ENCODE measurements at places on chromosomes 6 and 20. TPM values are rescaled to one million over a fixed set of nuclear protein-coding genes. Genes with fewer than 3 reads are reported as not detected.

GRCh38 chr20:63198606-63199005 lies 17.3 kb downstream of the YTHDF1 start:
- no peak for DNase-seq

Gene POLR1H
- 16.1 TPM for total RNA-seq

Gene GTF3C6
- total RNA-seq: 116 TPM

DNA sequence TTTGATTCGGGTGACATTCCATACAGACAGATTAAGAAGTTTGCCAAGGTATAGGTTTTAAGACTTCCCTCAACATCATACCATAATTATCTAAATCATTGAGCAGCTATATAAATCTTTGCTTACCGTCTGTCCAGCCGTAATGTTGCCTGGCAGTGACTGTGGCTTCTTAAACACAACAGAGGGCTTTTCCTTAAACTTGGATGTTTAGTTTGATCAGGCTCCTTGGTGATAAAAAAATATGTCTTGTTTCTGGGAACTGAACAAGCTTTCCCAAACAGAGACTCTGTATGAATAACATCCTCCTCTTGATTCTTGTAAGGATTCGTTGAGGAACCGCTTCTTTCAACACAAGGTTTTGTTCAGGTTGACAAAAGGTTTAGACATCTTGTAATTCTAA lies 130.9 kb downstream of the QKI start:
- DNase-seq: no peak

GRCh38 chr20:34956751-34957472 lies 1.2 kb downstream of the MYH7B start:
- no peak for DNase-seq

DNA sequence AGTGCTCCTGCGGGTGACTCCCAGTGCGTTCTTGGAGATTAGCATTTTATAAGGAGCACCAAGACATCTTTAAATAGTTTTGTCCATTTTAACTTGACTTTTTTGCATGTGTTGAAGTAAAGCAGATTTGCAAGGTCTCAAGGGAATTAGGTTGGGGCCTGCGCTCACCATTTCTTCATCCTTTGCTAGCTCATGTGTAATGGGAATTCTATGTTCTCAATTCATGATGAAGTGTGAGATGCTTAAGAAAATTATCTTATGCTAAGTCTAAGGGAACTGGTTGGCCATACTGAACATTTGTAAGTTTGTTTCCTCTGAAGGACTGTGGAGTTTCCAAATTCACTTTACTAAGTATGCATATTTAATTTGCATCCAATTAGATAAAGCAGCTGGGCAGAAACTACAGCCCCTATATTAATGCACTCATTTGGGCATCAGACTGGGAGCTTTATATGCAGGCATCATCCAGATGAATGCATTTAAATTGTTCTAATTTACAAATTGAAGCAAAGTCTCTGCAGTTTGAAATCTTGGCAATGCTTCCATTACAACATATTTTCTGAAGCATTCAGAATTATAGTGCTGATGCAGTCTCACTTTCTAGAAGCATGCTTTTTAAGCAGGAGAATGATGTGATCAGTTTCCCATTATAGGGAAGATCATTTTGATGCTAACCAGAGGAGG lies 108.3 kb upstream of the AKAP12 start:
- DNase-seq: no peak

GRCh38 chr6:73955800-73956199 lies 259.8 kb downstream of the CD109 start:
- no peak for DNase-seq

- DNase-seq: peak; percentile 68
Observed at GRCh38 chr20:8901237-8902025, 167.5 kb upstream of the PLCB4 start.

Gene ID4
- total RNA-seq: 3.0 TPM

- no peak for DNase-seq
Observed at GRCh38 chr6:154167126-154167525, 128.1 kb downstream of the OPRM1 start.

- DNase-seq: no peak
Observed at GRCh38 chr6:134722200-134722870, 227.6 kb downstream of the ALDH8A1 start.

Gene ENPP4
- total RNA-seq: 21.3 TPM

GRCh38 chr20:47223896-47224295 lies 132.6 kb downstream of the ZMYND8 start:
- no peak for DNase-seq

Gene KIF25
- not detected for total RNA-seq

DNA sequence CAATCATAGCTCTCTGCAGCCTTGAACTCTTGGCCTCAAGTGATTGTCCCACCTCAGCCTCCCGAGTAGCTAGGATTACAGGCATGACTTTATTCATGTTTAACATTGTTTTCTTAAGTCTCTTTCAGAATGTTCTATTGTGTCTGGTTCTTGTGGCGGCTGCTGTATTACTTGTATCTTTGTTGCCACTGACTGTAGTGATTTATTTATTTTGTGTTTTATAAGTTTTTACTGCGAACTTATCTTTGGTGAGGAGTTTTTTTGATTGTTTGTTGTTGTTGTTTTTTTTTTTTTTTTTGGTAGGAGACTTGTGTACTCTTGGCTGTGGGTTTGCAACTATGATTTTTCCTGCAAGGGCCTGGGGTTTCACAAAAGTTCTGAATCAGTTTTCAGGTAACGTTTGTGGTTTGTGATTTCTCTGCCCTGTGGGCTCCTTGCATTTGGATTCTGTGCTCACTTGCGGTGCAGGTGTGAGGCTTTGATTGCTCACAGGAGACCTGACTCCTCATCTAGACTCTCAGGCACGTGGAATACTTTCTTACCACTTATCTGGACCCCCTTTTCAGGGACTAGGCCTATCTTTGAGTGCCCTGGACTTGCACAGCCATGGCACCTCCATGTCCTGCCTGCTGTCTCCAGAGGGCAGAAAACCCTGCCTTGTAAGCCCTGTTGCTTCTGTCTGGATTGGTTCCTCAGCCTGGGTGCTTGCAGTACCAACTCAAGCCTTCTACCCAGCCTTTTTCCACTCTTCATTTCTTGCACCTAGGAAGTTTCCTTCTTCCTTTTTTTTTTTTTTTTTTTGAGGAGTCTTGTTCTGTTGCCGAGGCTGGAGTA lies 25.2 kb downstream of the KIF25 start:
- no peak for DNase-seq

DNA sequence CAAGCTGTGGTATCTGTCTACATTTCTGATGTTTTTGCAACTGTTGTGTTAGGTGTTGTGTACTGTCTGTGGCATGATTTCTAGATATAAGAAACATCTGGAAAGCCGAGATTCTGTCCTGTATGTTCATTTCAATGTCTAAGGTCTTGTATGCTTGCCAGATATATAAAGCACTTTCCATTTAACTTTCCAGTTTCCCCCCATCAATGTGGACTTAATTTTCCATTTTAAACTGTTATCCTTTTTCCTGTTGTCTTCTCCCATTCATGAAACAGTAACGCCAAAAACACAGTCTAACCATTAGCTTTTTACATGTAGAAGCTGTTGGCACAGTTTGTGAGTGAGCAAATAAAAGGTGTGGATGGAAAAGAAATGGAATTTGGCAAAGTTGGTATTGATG lies 181.6 kb downstream of the FARS2 start:
- DNase-seq: no peak

Gene CLDN20
- total RNA-seq: not detected

Gene SAMD5
- 0.67 TPM for total RNA-seq

DNA sequence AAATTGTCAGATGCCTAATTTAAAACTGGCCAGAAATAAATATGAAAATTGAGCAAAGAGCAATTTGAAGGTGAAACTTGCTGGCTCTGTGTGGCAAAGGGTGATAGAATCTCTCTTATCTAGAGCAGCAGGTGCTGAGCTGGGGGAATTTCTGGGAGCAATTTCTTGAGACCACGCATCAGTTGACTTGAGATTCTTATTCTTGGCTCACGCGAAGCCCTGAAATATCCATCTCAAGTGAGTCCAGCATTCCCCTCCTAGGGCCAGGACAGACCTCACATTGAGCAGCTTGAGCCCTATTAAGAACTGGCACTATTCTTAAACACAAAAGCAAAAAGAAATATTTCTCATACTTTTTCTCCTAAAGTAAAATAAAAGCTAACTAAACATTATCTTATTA lies 66.3 kb downstream of the MAP7 start:
- DNase-seq: no peak

DNA sequence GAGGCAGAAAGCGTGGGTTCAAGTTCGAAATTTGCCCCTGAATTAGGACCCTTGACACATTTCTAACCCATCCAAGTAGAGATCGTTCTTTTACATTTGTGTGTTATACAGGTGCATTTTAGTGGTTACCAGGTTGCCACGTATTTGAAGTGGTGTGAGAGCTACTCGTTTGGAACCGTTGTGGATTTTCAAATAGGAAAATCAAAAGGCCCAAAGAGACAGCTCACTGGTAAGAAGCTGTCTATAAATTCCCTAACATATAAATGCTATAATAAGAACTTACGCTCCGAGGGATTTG lies 1.6 kb upstream of the REV3L start:
- no peak for DNase-seq

Gene MDN1
- 23.9 TPM for total RNA-seq

DNA sequence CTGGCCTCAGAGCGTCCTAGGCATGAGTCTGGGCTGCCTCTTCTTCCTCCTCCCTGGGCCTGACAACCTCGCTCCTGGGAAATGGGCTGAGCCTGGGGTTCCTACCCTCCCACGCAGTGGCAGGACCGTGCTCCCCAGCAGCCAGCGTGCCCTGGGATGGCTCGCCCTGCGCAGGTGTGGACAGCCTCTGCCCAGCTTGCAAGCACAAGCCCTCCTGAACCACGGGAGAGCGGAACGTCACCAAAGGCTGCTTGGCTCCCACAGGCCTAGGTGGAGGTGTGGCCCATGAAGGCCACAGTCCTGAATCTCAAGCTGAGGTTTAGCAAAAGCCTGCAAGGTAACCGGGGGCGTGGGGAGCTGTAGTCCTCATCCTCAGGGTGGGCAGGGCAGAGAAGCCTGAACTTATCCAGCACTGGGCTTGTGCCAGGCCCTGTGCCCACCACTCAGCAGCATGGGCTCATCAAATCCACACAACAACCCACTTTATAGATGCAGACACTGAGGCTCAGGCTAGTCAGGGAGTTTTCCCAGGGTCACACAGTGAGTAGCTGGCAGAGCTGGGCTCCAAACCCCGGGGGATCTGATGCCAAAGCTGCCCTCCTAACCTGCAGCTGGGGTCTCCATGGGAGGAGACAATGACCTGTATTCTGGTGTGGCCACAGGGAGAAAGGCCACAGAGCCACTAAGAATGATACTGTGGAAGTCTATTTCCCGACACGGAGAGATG lies 25.3 kb downstream of the RBM38 start:
- peak; percentile 12 for DNase-seq

- no peak for DNase-seq
Observed at GRCh38 chr20:34945315-34946077, 10.1 kb downstream of the GSS start.

GRCh38 chr6:143158113-143158581 lies 97.5 kb downstream of the AIG1 start:
- no peak for DNase-seq

Gene MCHR2
- total RNA-seq: not detected

GRCh38 chr6:6942831-6943230 lies 164.9 kb upstream of the RREB1 start:
- peak; percentile 80 for DNase-seq

GRCh38 chr6:29967379-29968010 lies 25.2 kb downstream of the HLA-A start:
- DNase-seq: no peak

DNA sequence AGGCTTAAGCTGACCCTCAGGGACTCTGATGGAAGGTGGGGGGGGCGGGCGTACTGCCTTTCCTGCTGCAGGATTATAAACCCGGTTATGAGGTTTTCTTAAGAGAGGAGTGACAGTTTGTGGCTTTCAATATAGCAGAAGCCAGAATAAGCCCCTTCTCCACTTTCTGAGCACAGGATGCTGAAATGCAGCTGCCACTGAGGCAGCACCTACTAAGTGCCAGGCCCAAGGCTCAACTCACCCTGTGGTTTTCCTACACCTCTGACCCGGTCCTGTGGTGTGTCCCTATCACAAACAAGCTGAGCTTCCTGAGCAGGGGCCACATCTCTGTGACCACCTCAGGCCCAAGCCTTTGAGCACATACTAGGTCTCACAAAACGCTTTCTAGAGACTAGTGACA lies 59.6 kb upstream of the NFATC2 start:
- no peak for DNase-seq

Gene TULP1
- total RNA-seq: not detected

Gene ELOVL5
- 21.2 TPM for total RNA-seq

DNA sequence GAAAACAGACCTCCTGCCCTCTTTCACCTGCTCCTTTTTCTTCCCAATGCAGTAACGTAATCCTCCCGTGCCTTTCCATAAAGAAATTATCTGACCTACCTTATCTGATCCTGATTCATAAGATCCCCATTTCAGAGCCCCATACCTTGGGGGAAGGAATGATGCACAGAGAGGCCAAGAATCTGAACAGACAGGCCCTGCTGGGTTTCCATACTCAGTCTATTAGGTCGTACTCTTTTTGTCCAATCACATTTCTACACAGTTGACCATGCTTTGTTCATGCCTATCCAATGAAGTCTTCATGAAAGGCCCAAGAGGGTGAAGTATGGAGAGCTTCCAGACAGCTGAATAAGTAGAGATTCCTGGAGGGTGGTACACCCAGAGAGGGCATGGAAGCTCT lies 25.3 kb downstream of the SRPK1 start:
- DNase-seq: no peak

Gene SPATS1
- not detected for total RNA-seq

Gene SEC63
- total RNA-seq: 45.2 TPM

Gene MLN
- not detected for total RNA-seq

DNA sequence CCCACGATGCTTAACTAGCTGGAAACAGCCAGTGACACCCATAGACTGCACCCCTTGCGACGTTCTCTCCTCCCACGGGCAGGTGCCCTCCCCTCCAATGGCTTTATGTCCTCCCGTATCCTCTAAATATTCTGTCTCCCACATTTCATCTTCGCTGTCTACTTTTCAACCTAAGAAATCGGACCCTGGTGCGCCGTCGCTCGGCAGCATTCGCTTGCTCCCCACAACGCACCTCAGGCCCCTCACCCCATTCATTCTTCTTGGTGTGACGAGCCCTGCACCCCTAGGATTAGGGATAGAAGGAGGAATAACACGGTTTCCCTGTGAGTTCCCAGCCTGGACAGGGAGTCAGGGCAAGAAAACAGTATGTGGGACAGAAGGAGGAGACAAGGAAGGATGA lies 74.3 kb upstream of the FOXQ1 start:
- no peak for DNase-seq

Gene WASF1
- total RNA-seq: 1.7 TPM

Gene RAET1L
- not detected for total RNA-seq

DNA sequence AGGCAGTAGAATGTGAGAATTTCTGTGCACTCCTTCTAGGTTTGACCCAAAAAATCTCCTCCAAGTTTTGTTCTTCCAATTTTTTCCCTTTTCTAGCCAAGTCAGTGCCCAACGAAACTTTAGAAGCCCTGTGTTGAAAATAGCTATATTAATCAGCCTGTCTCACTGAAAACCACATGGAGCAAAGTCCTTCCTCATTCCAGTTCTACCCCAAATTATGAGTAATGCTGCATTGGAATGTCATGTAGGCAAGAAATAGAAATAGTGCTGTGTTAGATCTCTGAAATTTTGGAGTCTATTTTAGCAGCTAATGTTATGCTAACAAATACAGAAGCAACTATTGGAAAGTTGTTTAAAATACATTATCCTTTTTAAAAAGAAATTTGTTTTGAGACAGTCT lies 725.5 kb downstream of the TBC1D32 start:
- DNase-seq: no peak

- DNase-seq: peak; percentile 65
Observed at GRCh38 chr20:60057123-60057865, 99.1 kb downstream of the CDH26 start.
